ENCODE measurements at places on chromosomes 12 and 14.

GRCh38 chr14:34912182-34912581 is 37.0 kb upstream of the BAZ1A start:
- DNase-seq: no peak

DNA sequence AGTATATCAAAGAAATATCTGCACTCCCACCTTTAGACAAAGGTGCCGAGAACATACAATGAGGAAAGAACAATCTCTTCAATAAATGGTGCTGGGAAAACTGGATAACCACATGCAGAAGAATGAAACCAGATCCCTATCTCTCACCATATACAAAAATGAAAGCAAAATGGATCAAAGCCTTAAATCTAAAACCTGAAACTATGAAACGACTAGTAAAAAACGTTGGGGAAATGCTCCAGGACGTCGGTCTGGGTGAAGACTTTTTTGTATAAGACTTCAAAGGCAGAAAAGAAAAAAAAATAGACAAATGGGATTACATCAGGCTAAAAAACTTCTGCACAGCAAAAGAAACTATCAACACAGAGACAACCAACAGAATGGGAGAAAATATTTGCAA is 83.8 kb downstream of the PPM1A start:
- peak; percentile 7 for DNase-seq

DNA sequence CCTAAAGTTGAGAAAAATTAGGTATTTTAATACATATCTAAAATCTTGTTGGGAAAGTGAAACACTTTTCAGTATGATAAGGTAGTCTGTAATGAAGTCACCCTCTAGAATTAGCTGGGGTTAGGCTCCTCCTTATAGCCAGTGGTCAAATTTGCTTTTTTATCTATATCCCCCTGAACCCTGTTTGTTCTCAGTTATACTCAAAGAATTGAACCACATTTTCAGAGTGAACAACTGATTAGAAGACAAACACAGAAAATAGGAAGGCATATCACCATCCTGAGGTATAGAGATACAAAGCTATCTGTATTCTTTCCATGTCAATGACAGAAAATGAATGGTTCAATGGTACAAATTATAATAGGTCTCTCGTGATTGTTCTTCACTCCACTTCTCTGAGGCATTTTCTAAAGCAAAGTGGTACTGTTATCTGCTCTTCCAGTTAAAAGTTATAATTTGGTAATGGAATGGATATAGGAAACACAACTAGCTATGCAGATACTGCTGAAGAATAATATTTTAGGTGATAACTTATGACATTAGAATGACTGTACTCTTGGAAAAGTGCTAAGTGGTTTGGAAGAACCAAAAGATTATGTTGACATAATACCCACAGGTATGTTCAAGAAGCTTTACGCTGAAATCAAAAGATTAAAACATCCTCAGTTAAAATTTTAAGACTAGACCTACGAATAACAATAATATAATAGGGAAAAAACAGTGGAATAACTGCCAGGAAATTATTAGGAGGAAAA is 27.6 kb downstream of the WASHC3 start:
- DNase-seq: no peak

DNA sequence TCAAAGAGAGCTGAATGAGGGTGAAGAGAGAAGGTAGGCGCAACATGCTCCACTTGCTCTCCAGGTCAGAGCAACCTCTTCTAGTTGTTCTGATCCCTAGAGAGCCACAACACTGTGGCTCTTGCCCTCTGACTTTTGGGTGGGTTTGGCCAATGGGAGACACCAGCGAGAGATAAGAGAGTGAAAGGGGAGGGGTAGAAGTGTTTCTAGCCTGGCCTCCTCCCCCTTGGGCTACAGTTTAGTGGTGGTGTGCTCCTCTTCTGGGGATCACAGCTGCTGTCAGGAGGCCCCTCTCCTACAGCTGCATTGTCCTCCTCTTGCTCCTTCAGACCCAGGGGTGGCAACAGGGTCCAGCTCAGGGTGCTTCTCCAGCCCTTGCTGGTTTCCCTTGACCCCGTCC is 454.8 kb downstream of the FUT8 start:
- no peak for DNase-seq

DNA sequence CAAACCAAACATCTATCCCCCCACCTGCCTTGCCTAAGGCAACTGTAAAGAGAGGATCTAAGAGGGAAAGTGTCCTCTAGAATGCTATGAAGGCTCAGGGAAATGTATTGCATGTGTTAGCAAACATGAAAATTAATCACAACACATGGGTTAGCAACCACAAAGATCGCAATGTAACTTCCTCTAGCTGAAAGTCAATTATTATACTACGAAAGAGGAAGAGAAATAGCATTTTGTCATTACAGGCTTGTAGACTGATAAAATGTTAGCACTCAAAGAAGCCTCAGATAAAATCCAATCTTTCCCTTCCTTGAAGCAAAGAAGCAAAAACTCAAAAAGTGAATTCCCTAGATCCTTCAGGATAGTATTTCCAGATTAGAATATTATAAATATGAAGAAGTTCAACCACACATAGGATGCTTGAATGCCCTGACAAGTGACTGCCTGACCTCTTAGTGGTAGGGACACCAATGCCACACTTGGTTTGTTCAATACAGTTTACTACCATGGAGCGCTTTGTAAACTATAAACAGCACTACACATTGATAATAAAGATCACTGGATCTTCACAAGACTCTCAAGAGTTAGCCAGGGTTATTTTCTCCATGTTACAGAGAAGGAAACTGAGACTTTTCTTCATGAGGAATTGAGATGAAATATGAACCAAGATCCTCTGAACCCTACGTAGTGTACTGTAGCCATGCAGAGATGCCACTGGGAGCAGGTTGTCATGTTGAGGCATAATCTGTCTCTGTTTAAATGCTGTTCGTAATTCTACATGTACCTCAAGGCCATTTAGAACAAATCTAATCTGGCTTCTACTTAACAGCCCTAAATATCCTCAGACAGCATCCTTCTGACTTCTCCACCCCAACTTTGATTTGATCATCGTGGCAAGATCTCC is 100.7 kb downstream of the ITPR2 start:
- DNase-seq: no peak

- no peak for DNase-seq
Measured at GRCh38 chr12:64083285-64084210, 138.5 kb downstream of the KICS2 start.

DNA sequence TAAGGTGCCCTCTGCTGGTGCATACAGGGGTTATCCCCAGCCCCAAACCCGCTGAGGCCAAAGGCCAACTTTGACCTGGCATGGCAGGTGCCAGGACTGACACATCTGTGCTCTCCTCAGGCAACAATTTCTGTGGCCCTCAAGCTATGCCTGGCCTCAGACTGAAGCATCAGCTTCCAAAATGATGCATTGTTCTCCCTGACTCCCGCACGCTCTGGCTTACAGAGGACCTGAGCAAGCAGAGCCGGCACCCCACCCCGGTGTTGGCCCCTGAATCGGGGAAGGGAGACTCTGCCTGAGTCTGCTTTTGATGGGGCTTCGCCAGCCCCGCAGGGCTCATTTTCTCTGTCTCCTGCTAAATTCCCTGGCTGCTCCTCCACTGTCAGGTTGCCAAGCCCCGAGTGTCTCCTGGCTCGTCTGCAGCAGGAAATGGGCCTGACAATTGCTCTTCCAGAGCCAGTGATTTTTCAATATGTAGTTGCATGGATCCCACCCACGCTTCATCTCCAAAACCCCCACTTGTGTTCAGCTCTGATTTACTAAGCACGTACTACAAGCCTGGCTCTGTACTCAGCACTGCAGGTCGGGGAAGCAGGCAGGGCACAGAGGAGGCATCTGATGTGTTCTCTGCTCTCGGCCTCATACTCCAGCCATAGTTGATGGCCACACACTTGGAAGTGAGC is 126.1 kb downstream of the SLC38A6 start:
- DNase-seq: no peak

- DNase-seq: no peak
Measured at GRCh38 chr12:3315201-3315661, 175.8 kb upstream of the PRMT8 start.

DNA sequence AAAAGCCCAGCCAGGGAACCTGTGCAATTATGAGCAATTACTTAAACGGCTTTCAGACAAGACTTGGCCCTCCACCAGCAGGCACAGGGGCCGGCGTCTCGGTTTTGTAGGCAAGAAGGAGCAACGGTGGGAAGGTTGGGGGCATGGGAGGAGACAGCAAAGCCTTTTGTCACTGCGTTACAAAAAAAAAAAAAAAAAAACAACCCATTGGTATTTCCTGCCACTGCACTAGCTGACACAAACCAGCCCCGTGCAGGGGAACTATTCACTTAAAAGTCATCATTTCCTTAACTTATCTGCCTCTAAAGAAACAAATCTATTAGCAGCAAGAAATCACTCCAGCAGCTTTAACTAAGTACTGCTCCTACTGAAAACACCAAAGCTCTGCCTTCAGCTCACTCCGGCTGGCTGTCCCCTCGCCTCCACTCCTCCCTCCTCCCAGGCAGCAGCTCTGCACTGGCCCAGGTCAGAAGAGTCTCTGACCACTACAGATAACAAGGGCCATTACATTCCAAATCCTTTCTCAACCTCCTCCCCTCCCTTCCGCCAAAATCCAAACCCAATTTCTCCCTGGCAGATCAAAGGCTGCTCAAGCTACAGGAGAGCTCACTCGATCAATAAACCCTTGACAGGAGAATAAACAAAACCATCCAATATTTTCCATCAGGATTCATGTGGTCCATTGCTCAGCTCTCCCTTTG is 105.2 kb upstream of the CDKN3 start:
- DNase-seq: no peak

- DNase-seq: no peak
Measured at GRCh38 chr14:32249780-32250179, 46.7 kb upstream of the RNU6-8 start.

- no peak for DNase-seq
Measured at GRCh38 chr12:89493670-89494302, 30.8 kb downstream of the GALNT4 start.

DNA sequence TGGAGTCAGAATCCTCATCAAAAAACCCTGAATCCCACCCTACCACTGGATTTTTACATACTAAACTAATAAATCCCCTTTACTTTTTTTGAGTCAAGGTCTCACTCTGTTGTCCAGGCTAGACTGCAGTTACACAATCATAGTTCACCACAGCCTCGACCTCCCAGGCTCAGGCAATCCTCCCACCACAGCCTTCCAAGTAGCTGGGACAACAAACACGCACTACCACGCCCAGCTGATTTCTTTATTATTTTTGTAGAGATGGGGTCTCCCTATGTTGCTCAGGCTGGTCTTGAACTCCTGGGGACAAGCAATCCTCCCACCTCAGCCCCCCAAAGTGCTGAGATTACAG is 24.3 kb downstream of the SPTSSA start:
- DNase-seq: no peak

- no peak for DNase-seq
Measured at GRCh38 chr12:57106021-57106708, 5.0 kb downstream of the STAT6 start.

GRCh38 chr14:20460458-20461224 is 593 bp downstream of the PIP4P1 start:
- peak; percentile 79 for DNase-seq

DNA sequence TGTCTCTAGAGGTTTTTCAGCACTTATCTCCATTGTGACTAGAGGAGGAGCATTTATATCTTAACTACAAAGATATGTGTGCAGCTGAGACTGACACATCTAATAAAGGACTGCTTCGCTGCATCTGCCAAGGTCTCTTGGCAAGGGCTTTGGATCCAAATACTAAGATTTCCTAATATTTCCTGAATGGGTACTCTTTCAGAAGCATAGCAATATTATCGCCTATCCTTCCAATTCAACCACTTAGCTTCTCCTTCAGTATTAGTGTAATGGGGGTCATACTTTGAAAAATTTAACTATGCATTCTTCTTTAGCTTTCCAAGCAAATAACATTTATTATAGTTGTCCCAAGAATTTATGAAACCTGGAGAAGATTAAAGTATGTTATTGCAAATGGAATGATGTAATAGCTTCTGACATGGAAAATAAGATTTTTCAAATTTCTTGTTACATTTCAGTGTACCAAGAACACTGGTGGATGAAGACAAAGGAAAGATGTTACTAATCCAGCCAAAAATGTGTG is 243.0 kb upstream of the PDE3A start:
- no peak for DNase-seq

- no peak for DNase-seq
Measured at GRCh38 chr14:105853907-105854599, 327.7 kb downstream of the TMEM121 start.

DNA sequence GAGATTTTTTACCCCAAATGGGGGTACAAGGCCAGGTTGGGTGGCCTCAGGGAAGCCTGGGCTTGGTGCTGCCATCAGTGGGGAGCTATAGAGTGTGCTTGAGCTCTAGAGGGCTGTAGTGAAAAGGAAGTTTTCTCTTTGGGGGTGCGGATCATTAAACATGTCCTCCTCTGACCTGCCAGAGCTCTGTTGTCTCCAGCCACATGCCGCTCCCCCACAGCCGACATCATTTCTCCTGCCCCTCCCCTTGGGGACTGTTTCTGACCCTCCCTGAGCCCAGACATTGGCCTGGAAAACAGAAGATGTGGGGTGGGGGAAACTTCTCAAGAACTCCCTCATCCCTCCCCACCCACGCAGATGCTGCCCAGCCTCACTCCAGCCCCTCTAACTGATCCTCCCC is 25.3 kb downstream of the DTX1 start:
- no peak for DNase-seq

DNA sequence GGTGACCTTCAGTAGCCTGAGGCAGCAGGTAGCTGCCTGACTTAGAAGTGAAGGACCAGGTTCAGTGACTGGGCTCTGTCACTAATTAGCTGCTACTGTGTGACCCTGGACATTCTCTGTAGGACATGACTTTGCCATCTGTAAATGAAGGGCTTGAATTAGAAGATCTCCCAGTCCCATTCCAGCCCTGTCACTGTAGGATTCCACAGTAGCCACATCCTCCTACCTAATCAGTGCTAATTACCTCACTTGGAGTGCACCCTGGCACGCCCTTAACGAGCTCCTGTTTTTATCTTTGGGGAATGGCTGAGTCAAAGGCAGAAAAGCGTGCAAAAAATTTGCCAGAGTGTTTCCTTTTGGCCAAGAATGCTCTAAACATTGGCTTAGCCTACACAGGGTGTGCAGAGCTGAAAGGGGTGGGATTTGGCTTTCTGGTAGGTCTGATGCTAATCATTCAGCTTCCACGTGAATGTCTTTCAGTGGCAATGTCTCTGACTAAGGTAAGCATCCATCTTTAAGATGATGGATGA is 6.8 kb downstream of the NTF3 start:
- DNase-seq: no peak

DNA sequence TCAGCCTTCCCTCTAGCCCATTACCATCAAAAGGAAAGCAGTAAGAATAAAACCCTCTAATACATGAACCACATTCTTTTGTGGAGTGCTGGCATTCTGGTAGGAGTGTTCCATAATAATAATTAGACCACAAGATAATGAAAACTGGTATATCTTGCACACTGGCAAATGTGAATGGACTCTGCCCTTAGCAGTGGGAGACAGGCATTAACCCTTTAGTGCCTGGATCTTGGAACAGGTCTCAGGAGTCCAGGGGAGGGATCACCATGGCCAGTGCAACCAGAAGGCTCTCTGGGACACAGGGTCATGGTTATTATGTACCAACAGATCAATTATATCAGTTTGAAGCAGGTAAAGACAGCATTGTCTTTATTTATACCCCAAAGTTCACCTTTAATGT is 387.5 kb upstream of the TMPO start:
- DNase-seq: no peak

- no peak for DNase-seq
Measured at GRCh38 chr14:61034416-61035120, 53.5 kb downstream of the SLC38A6 start.

Data from CD4-positive, alpha-beta T cell treated with Interleukin-17A for 1 hour (primary cell).